ENCODE measurements at places on chromosomes 3 and 15. TPM values are rescaled to one million over a fixed set of nuclear protein-coding genes. Genes with fewer than 3 reads are reported as not detected.

DZIP1L gene
- total RNA-seq = 20.0 TPM

HGD gene
- total RNA-seq = 0.12 TPM

CORO2B gene
- 11.2 TPM for total RNA-seq

PKM gene
- 1,418 TPM for total RNA-seq

GOLGA6B gene
- total RNA-seq = not detected

STAC gene
- total RNA-seq = 17.5 TPM

GMPS gene
- total RNA-seq = 27.8 TPM

IGSF10 gene
- 0.15 TPM for total RNA-seq

SCAANT1 gene
- total RNA-seq = not detected

FOXB1 gene
- total RNA-seq = not detected

MAP6D1 gene
- total RNA-seq = 0.90 TPM

NPAP1 gene
- not detected for total RNA-seq

SPESP1 gene
- 0.59 TPM for total RNA-seq

FBLN2 gene
- 587 TPM for total RNA-seq

MAGEL2 gene
- under 0.01 TPM for total RNA-seq

TTLL13 gene
- not detected for total RNA-seq

AMOTL2 gene
- total RNA-seq = 71.3 TPM

DUOXA2 gene
- total RNA-seq = not detected

PLSCR2 gene
- not detected for total RNA-seq

SERINC4 gene
- not detected for total RNA-seq

Measured in smooth muscle cell of the coronary artery (primary cell).